ENCODE measurements at places on chromosomes 5 and 9.

- no peak for DNase-seq
Observed at GRCh38 chr9:121984726-121985402, 108.2 kb downstream of the TTLL11 start.

DNA sequence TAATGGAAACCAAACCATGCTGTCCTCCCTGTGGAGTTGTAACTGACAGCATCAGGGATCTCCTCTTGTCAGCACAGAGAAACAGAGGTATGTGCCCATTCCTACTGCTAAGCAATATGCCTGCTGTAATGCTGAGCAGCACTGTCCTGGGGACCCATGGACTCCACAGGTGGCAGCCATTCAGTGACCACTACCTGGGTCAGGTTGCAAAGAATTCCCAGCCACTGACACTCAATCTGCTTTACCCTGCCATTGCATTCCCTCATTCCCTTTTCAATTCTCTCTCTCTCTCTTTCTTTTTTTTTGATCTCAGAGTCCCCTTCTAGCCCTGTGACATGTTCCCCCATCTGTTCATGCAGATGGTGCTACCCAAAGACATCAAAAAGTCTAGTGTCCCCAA, 104.1 kb downstream of the GABRB2 start:
- no peak for DNase-seq

GRCh38 chr9:86406366-86406765, 52.2 kb upstream of the TUT7 start:
- no peak for DNase-seq

DNA sequence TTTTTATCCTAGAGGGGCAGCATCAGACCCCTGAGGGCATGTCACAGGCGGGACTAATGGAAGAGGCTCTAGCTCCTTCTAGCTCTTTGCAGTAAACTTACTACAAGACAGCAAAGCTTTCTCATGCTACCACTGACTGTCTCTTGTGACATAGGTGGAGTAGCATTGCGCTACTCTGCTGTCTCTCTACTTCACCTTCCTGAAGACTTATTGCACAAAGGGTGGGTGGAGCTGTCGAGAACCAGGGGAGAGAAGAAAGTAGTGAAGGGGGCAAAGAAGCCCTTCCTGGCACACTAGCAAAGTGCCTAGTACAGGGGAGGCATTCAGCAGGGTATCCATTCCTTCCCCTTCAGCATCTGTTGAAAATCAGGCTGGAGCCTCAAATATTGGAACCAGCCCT, 36.1 kb upstream of the NEK6 start:
- DNase-seq: peak; percentile 48

GRCh38 chr5:39948867-39949468, 524.2 kb upstream of the DAB2 start:
- DNase-seq: peak; percentile 62

GRCh38 chr9:128251732-128252100, 24.1 kb downstream of the GOLGA2 start:
- no peak for DNase-seq

- DNase-seq: peak; percentile 45
Observed at GRCh38 chr9:137176302-137177182, 4.7 kb upstream of the TMEM210 start.

- DNase-seq: peak; percentile 85
Observed at GRCh38 chr9:121267689-121268597, at the start of gene GSN. TSS of gene GSN (plus strand) at chr9:121268162. CDS start at chr9:121301972, 33,810 bp downstream.

- no peak for DNase-seq
Observed at GRCh38 chr5:31383734-31384133, 148.2 kb downstream of the DROSHA start.

DNA sequence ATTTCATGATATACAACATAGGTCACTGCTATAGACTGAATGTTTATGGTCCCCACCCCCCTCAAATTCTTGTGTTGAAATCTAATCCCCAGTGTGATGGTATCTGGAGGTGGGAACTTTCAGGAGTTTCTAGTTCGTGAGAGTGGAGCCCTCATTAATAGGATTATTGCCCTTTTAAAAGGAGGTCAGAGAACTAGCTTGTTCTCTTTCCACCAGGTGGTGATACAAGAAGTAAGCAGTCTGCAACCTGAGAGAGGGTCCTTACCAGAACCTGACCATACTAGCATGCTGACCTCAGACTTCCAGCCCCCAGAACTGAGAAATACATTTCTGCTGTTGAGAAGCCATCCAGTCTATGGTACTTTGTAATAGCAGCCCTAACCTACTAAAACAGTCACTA, 33.3 kb downstream of the TMEM161B start:
- no peak for DNase-seq

DNA sequence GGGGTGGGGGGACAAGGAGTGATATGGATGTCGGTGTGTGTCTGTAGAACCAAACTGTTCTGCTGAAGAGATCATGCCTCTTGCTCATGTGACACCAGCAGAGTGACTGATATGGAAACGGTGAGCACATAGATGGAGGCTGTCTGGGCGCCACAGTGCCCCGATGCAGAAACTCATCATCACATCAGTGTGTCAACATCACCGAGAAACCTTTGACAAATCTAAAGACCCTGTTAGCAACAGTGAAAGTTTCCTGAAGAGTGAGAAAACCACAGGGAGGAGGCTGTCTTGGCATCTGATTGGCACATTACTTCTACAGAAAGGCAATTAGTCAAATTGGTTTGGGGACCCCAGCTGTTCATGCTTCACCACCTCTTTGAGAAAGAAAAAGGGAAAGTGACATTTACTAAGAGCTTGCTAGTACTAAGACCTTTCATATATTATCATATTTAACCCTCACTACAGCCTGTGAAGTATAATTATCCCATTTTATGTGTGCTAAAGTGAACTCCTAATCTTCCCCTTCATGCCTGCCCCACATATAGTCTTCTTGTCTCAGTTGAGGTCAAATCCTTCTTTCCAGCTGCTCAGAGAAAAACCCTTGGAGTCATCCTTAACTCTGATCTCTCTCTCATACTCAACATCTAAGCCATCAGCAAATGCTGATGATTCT, 25.6 kb downstream of the CSF2 start:
- DNase-seq: no peak

GRCh38 chr9:27118916-27119315, 9.9 kb downstream of the TEK start:
- DNase-seq: no peak

- peak; percentile 44 for DNase-seq
Observed at GRCh38 chr5:170327829-170328228, 30.3 kb upstream of the LCP2 start.

DNA sequence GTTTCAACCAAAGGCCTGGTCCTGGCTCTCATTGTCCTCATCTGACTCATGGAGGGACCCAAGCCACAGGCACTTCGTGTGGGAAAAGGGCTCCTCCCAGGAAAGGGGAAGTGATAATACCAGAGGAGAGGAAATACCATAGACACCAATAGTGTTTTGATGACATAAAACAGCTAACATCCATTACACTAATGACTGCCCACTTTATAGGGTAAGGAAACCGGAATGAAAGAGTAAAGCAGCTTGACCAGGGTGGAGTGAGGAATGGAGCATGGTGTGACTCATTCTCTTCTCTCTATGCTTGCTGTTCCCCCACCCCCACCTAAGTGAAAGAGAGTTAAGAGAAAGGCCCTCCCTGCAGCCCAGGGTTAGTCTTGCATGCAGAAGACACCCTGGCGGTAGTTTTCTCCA, 67.4 kb upstream of the HRH2 start:
- peak; percentile 89 for DNase-seq

DNA sequence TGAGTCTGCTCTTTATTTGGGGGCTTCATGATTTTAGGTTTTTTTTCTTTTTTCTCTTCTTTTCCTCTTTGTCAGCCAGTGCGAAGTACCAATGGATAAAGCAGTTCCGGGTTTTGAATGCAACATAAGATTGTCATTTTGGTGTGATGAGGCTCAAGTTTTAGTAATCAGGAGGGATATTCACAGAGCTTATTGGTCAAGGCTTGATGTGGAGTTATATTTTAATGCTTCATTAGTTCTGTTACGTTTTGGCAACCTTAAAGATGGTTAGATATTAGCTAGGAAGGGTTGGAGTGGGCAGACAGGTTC, 1.4 kb downstream of the PIK3R1 start:
- peak; percentile 52 for DNase-seq

DNA sequence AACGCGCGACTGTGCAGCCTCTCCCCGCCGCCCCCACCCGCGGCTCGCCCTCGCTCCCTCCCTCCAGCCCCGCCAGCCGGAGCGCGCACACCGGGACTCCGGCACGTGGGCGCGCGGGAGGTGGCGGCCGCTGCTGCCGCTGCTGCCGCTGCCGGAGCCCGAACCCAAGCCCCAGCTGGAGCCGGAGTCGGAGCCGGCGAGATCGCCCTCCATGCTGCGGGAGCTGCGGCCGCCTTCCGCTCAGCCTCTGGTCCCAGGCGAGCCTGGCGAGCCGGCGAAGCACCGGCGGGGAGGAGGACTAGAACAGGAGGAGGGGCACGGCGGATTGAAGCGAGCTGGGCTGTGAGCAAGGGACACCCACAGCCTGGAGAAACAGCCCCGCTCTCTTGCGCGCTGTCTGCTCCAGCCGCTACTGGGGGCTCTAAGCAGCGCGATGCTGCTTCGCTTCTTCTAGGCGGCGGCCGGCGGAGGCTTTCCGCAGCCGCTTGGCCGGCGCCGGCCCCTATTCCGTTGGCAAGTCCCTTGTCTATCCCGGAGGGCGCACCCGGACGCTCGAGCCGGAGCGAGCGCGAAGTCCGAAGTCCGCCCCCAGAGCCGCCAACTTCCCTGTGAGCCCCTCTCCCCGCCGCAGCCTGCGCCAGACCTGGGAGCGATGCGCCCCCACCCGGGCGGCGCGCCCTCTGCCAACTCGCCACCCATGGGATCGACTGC, 598.7 kb upstream of the SGCD start:
- no peak for DNase-seq

DNA sequence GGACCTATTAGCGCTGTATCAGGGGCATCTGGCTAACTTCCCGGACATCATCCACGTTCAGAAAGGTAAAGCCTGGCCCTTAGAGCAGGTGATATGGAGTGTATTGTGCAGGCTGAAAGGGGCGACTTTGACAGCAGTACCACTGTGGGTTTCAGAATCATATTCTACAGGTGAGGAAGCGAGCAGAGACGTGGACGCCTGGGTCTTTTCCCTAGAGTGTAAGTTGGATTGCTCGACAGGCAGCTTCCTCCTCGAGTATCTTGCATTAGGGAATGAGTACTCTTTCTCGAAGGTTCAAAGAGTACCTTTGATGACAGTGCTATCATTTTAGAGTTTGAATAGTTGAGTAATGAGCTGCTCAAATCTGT, 1.9 kb downstream of the SNX18 start:
- peak; percentile 33 for DNase-seq

DNA sequence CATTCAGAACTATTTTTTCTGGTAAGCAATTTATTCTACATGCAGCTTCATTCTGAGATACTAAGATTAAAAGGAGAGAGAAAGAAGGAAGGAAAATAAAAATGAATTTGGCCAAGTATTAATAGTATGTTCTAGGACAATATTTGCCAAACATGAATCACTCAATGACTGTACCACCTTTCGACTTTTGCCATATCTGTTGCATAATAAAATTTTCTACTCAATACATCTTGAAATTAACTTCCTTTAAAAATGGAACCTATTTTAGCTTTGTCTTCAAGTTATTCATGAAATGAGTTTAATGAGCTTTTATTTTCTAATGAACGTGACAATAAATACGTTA, 111.8 kb downstream of the MARCHF3 start:
- DNase-seq: no peak

DNA sequence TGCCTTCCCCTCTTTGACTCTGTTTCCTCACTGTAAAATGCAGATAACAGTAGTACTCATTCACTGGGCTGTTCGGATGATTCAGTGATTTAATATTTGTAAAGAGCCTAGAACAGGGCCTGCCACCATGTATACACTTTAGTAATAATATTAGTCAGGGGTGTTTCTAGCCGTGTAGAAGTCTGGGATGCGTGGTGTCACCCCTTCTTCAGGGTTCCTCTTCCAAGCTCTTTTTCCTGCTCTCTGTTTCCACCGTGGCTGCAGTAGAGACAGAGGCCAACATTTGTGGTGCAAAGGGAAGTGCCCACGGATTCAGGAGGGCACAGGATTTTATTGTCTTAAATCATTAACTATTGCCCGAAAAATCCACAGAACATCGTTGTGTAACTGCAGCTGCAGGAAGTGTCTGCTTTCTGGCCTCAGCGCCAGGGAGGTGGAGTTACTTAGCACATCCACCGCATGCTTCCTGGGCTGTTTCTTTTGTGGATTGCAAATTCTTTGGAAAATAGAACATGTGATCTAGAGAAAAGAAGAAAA, 61.7 kb downstream of the TRIO start:
- DNase-seq: peak; percentile 80

DNA sequence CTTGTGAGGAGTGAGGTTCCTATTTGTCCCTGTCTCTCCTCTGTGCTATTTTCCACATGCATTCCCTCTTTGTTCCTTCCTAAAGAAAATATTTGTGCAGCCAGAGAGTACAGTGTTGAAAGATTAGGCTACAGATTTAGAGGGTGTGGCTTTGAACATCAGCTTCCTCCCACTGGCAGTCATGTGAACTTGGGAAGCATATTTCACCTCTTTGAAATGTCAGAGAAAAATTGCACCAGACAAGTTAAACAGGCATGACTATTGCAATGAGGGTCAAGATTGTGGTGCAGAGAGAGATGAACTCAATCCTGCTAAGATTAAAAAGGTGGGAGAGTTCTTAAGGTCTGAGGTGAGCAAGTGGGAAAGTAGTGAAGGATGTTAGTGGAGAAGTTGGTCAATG, 641.0 kb downstream of the DNAH5 start:
- no peak for DNase-seq

GRCh38 chr5:109454731-109455505, 45.1 kb upstream of the PJA2 start:
- DNase-seq: no peak

GRCh38 chr9:137784046-137784445, 93.5 kb upstream of the CACNA1B start:
- DNase-seq: no peak

DNA sequence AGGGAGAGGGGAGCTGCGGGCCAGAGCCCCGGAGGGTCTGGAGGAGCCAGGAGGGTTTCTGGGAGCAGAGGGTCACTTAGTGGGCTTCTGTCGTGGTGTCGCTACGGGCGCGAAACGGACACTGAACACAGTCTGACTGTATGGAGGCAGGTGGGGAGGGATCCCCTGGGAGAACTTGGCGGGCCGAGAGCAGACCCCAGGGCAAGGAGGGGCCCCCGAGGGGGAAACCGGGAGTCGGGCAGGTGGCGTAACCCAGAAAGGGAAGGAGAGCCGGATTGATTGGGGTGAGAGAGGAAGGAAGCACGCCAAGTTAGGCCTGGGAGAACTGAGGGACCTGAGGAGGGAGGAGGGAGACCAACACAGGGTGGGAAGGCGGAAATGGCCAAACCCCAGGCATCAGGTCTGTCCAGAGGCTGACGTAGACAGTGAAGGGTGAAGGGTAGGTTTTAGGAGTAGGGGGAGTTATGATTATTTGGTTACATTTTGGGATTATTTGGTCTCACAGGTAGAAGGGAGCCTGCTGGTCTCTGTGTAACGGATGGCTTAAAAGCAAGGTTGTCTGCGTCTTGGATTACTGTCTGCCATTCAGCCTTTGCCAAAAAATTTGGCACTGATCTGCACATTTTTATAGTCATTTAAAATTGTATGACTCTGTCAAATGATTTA, 3.3 kb upstream of the MSMP start:
- peak; percentile 47 for DNase-seq

GRCh38 chr9:79672891-79673290, 101.1 kb downstream of the TLE4 start:
- DNase-seq: no peak

Data from suppressor macrophage (primary cell).